ENCODE measurements at places on chromosomes 11 and 22.
A peak's percentile ranks its signal among the peaks of the same experiment; 100 is the strongest.

- DNase-seq, result no peak
These were observed 56.3 kb upstream of the ZBTB44 start for GRCh38 chr11:130370845-130371590.

- peak; percentile 16 for DNase-seq
These were observed 550.9 kb upstream of the CCDC90B start for GRCh38 chr11:83836883-83837654.

DNA sequence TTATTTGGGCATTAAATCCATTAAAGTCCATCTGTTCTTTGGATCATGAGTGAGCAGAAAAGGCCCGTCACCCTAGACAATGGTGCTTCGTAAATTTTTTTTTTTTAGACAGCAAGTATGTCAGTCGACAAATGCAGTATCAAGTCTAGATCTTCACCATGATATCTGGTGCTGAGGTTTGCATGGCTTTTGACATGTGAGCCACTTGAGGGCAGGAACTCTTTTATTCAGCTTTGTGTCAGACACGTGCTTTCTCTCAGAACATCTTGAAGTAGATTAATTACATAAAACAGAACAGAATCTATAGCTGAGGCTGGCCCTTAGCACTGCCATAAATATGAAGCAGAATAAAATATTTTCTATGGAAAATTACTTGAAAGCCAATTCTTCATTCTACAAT, 62.9 kb upstream of the CARD18 start:
- DNase-seq, result no peak

- DNase-seq, result no peak
These were observed 838.6 kb downstream of the TBC1D22A start for GRCh38 chr22:47600791-47601625.

DNA sequence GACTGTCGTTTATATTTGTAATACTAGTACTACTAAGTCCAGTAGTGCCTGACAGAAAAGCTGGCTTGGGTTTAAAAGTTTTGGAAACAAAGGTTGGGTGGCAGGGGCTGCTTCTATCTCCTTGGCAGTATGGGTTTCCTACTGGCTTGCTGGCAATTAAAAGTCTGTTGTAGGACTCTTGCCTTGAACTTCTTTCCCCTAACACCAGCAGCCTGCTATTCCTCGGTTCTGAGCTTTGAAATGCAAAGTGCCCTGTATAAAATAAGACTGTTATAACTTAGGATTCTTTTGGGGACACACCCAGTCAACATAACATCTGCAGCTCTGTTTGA, 1.3 kb downstream of the RNF169 start:
- DNase-seq, result no peak

- DNase-seq, result no peak
These were observed 300.4 kb downstream of the TTC28 start for GRCh38 chr22:28379075-28379779.

DNA sequence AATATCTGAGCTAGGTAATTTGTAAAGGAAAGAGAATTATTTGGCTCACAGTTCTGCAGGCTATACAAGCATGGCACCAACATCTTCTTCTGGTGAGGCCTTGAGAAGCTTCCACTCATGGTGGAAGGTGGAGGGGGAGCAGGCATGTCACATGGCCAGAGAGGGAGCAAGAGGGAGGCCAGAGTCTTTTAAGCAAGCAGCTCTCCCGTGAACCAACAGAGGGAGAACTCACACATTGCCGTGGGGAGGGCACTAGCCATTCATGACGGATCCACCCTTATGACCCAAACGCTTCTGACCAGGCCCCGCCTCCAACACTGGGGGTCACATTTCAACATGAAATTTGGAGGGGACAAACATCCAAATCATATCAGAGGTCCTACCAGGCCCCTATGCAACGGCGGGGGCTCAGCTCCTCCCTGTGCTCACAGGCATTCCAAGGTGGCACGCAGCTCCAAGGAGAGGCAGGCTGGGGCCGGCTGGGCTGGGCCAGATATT, 4.6 kb downstream of the C11orf96 start:
- no peak for DNase-seq

DNA sequence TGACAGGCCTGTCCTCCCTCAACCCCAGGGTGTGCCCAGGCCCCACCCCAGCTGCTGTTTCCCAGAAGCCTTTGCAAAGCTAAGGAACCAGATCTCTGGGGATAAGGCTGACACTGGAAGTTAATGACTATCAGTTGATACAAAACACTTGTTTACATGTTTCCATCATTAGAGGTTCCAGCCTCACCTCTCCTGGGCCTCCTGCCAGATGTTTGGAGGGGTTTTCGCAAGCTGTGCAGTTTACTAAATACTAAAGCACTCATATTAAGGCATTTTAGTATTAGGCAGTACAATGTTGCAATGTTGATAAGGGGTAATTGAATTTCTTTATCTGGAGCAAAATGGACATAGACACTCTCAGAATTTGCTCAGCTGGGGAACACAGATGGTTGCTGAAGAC, 218.7 kb downstream of the INSC start:
- DNase-seq, result no peak

DNA sequence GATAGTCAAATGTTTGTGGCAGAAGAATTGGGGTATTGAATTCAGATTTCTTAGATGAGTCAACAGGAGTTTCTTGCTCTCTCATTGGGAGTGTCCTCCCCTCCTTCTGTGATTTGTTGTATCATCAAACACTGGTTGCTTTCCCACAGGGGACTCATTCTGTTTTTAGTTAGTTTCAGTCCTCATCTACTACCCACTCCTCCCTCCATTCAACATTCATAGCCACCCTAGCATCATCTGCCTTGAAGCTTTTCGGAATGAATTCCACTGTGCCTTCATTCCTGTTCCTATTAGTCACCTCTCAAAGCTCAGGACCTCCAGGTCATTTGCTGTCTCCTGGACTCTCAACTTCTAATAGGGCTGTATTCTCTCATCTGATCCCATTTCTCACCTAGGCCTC, 31.5 kb upstream of the RAB38 start:
- no peak for DNase-seq

DNA sequence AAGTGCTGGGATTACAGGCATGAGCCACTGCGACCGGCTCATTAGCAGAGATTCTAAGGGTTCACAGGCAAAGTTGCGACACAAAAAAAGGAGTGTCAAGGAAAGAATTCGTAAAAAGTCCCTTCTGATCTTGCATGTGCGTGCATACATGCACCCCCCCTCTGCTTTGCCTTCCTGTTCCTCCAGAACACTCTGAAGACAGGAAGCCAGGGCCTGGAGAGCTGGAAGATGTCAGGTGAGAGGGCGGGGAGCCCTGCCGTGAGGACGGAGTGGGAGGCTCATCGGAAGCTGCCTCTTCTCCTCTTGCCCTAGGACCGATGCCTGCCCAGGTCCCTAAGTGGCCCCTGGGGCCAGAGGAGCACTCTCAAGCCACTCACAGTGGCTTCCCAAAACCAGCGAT, 89.1 kb downstream of the LARGE1 start:
- DNase-seq, result no peak

DNA sequence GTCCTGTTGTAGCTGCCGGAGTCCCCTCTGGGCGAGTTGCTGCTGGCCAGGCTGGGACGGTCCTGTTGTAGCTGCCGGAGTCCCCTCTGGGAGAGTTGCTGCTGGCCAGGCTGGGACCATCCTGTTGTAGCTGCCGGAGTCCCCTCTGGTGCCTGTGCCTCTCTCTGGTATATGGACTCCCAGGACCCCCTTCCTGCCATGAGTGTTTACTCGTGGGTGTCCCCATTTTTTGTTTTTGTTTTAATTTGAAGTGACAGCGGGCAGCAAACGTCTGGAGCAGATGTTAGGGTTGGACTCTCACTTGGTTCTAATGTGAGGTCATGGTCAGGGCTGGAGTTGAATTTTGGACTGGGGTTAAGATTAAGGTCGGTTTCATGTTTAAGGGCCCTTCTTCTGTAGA, 14.2 kb downstream of the SHANK3 start:
- no peak for DNase-seq

DNA sequence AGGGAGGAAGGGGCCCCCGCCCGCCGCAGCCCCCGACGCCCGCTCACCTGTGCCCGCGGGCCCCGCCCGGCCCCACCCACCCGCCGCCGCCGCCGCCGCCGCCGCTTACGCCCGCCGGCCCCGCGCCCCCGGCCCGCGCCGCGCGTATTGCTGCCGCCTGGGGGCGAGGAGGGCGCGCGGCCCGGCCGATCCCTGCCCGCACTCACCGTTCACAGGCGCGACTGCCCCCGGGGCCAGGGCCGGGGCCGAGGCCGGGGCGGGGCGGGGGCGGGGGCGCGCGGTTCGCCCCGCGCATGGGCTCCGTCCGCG, 212 bp downstream of the HRAS start:
- DNase-seq, result no peak

DNA sequence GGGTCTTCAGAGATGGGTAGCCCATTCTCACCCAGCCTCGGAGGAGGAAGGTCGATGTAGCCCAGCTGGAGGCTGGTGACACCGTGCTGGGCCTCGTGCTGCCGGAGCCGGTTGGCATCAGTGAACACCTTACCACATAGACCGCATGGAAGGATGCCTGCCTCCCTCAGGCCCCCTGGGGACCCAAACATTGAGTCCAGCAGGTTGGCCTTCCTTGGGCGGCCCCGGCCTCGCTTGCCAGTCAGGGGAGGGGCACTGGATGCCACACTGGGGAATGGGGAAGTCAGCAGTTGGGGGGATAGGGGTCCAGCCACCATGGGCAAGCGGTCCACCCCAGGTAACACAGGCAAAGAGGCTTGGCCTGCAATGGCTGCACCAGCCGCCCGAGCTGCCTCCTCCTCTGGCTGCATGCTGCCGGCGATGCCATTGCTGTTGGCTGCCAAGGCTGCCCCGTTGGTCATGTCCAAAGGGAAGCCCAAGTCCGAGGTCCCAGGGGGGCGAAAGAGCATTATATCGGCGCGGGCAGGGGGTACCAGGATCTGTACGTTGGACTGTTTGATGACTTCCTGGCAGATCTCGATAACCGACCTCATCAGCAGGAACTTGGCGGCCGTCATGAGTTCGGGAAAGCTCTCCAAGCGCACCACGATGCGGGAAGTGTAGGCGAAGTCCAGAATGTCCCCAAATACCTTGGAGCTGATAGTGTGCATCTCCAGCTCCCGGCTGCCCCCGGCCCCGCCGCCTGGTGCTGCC, 1.4 kb downstream of the PATZ1 start:
- DNase-seq, result peak; percentile 35

GRCh38 chr11:13008625-13009475, at the start of gene RASSF10:
TSS of gene RASSF10 (plus strand) at chr11:13009316. CDS start at chr11:13009577, 261 bp downstream.
- peak; percentile 25 for DNase-seq

DNA sequence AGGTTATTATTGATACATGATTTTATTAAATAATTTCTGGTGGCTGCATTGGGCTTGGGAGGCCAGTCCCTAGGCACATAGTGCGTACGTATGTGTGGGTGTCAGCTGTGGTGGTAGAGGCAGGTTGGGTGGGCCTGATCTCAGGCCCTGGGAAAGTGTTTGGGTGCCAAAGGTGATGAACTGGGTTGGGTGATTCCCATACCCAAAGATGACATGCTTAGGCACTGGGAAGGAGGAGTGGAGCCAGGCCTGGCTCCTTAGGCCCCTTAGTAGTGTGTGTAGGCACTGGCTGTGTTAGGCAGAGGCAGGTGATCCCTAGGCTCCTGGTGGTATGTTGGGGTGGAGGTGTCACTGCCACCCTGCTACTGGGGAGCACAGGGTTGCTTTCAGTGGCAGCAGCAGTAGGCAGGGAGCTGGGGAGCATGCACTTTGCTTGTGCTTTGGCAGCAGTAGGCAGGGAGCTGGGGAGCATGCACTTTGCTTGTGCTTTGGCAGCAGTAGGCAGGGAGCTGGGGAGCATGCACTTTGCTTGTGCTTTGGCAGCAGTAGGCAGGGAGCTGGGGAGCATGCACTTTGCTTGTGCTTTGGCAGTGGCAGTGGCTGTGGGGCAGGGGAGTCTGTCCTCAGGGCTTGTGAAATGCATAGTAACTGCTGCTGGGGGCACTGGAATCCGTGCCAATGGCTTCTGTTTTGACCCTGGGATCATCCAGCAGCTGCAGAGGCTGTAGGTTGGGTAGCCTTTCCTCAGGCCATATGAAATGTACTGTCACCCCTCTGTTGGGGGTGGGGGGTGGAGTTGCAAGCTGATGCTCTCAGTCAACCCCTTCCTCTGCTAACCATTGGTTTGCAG, 84.4 kb downstream of the RRM1 start:
- no peak for DNase-seq

- no peak for DNase-seq
These were observed 20.7 kb downstream of the ATG16L2 start for GRCh38 chr11:72834905-72835304.

DNA sequence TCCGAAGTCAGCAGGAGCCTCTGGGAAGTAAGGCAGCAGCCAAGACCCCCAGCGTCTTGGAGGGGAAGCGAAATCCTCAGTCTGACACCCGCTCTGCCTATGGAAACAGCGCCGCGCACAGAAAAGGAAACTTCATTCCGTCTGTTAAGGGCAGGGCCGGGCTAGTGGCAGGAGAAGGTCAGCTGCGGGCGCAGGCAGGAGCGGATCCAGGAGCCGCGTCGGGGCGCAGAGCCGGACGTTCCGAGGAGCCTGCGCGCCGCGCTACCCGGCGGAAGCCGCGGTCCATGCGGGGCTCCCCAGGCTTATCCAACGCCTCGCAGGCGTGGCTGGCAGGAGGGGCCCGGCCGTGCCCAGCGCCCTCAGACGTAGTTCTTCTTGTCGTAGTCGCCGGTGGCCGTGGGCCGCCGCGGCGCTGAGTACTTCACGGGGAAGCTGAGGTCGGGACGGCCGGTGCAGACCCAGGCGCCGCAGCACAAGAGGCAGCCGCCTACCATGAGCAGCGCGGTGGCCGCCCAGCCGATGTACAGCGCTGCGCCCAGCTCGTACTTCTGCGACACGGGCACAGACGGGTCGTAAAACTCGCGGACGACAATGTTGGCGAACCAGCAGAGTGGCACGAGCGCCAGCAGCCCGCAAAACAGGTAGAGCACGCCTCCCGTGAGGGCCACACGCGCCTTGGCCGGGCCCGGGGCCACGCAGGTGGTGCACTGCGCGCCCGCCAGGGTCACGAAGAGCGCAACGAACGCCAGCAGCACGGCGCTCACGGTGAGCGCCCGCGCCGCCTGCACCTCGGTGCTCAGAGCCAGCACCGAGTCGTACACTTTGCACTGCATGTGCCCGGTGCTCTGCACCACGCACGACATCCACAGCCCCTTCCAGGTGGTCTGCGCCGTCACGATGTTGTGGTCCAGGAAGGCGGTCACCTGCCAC, 705 bp downstream of the CLDN5 start:
- peak; percentile 24 for DNase-seq

GRCh38 chr22:33385611-33386010, 327.4 kb upstream of the SYN3 start:
- DNase-seq, result no peak

- DNase-seq, result no peak
These were observed 18.9 kb downstream of the ADM start for GRCh38 chr11:10323793-10324170.

DNA sequence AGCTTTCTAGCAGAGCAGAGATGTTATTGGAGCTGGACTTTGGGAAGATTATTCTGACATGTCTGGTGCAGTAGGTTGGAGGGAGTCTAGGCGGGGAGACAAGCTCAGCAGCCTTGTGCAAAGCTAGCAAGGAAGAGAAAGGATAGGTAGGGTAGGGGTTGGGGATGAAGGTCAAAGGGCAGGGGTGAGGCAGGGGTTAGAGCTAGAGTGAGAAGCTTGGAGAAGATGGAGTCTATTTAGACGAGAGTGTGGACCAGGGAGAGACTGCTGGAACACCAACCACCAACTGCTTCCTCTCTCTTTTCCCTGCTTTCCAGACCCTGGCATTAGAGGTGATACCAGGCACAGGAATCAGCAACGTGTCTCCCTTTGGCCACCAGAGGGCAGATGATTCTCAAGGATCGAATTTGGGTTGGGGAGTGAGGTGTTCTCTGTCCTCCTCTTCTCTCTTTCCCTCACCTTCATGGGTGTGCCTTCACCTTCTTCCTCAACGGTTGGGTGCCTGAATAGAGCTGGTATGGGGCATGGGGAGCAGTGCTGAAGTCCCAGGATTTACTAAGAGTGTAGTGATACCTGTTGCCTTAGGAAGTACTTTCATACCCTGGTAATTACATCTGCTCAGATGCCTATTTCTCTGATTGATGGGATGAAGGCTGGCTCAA, 1.8 kb upstream of the MARK2 start:
- peak; percentile 81 for DNase-seq
